ENCODE measurements at places on chromosomes 2 and 18.

DNA sequence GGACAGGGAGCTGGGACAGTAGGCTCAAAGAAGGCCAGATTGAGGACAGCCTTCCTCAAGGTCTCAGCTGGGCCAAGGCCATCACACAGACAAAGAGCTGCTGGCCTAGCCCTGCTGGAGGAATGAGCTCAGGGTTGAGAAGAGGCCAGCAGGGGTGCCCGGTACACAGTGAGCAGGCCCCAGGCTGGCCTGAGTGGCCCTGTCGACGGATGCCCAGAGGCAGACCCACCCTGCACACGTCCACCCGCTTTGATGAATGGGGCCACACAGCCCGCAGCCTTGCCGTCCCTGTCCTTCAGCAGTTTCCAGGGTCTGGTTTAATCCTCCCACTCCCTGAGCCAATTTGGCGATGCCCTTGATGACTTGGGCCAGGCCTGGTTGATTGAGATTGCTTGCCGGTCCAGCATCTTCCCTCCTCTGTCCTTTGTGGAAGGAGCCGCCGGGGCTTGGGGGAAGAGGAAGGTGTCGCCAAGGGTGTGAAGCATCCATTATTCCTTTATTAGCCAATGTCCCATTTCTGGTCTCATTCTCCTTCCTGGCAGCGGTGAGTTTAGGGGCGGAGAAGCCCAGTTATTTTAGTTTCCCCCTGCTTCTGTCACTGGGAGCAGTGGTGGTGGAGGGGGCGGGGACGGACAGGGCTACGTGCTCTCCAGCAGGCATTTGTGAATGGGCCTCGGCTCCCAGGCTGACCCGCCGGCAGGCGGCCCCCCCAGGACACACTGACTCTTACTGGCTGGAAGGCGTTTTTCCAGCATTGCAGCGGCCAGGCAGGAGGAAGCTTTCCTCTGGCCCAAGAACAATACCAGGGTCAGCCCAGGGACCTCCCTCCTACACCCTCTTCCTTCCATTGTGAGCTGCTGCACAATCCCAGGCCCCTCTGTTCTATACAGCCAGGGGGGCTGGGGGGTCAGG, 141.8 kb downstream of the CTIF start:
- DNase-seq: no peak

- no peak for DNase-seq
Measured at GRCh38 chr18:49685231-49685942, 123.5 kb downstream of the LIPG start.

- DNase-seq: no peak
Measured at GRCh38 chr2:209321076-209321475, 102.8 kb upstream of the MAP2 start.

DNA sequence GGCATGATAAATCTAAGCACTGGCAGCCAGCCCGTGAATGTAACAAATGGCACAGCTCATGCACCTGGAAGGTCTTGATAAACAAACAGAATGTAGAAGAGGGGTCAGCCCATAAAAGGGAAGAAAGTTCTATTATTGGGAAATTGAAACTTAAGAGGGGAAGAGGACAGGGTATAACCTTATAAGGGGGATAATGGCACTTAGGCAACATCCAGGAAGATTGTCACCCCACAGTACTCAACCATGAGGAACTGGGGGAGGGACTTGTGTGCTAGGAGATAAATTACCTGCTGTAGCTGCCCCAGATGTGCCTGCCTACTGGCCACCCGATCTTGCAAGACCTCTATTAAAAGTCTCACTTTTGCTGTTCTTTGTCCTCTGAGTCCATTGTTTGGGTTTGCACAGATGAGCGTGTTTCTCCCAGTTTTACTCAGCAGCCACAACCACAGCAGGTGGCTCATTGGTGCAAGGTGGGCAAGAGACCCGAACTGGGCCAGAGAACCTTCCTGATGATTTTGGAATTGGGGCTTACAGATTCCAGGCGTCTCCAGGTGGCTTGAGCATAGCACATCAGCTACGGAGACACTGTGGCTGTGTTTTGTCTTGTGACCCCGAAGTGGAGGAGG, 79.0 kb upstream of the TAF1B start:
- no peak for DNase-seq

GRCh38 chr2:162482463-162482862, 138.5 kb downstream of the GCA start:
- no peak for DNase-seq

DNA sequence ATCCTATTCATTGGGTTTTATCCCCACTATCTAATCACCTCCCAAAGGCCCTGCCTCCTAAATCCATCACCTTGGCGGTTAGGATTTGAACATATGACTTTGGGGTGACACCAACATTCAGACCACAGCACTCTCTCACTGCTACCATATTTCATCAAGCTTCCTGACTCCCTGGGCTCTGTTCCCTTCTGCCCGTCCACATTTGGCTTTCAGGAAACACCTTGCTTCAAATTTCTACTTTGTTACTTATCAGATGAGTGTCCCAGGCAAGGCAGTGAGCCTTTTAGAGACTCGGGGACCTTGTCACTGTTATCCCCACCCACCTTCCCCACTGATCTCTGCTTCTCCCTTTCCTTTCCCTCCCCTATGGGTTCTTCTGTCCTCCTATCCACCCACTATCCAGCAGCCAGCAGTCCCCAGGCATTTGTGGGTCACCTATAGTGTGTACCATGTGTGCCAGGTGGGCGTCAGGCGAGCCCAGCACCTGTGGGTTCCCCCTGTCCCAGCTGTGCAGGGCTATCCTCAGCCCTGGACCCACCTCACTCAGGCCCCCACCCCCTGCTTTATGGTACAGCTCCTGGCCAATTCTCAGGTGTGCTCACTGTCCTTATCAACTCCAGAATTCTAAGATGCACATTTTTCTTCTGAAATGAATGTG, 230.9 kb downstream of the LOXHD1 start:
- DNase-seq: no peak

GRCh38 chr2:204317640-204318039, 227.6 kb upstream of the PARD3B start:
- DNase-seq: no peak

DNA sequence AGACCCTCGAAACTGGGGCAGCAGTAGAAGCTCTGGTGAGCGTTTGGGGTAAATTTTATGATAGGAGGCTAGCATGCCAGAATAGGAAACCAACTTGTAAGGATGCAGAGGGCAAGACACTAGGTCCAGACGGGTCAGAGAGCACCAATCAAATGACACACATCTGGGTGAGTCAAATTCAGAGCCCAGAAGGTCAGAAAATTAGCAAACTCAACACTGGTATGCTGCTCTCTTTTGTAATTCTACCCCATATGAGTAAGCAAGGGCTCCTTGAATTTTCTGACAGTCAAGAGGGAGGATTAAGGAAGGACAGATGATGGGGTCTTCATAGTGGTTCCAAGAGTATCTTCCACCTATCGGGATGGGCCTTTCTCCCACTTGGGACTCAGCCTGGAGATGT, 209.8 kb downstream of the BCL2 start:
- no peak for DNase-seq

- no peak for DNase-seq
Measured at GRCh38 chr2:241507430-241508239, 749 bp downstream of the STK25 start.
